Cardiac fibroblast (primary cell): ENCODE measurements at places on chromosomes 7 and 10.

DNA sequence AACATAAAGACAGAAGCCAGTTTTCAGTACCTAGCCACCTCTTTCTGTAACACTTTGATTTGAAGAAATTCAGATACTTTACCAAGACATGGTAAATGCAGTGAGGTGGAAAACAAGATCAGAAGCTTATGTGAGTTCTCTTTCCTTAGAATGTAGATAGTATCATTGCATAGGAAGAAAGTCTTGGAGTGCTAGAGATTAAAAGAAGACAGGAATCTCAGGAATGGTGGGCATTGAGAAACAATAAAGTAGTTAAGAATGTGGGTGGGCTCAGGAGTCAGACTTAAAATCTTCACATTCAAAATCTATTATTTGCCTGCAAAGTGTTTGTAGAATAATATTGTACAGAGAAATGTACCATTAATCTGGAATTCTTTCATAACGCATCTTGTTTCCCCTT lies 58.9 kb downstream of the POLL start:
- DNase-seq = no peak

GRCh38 chr10:78475437-78475836 lies 441.8 kb downstream of the RPS24 start:
- no peak for DNase-seq

- no peak for DNase-seq
Observed at GRCh38 chr7:110975486-110975885, 115.4 kb upstream of the LRRN3 start.

DNA sequence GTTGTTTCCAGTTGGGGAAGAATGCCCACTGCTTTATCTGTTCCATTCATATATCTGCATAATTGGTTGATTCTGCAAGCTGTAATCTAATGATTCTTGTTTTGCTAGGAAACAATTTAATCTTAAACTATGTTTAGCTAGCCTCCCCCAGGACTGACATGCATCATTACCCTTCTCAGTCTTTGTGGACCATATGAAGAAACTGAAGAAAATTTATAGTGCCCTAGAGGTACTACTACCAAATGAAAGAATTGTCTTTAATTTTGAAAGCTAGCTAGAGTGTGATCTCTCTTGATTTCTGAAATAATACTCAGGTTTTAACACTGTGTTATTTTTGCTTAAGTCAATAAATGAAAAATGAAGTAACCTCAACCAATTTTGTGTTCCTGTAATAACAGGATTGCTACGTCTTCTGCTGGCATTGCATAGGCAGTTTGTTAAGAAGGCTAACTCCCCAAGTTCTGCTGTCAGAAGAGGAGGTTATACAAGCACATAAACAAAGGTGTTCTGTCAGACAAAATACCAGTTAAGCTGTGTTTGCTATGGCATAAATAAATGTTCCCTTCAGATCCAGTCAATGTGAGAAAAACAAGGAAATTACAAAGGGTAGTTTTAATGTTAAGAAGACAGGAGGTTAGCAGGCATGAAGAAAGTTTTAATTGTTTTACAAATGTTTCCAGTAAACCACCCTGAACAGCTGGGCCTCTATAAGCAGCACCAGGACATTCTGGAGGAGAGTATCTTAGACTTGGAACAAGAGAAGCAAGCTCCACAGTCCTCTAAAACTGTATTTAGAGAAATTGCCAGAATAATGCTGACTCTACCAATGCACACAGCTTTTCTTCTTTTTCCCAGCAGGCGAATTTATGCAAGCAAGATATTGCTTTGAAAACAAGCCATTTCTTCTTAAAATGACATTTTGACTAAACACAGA lies 90.3 kb upstream of the CTTNBP2 start:
- no peak for DNase-seq

- no peak for DNase-seq
Observed at GRCh38 chr7:55260171-55260570, 105.0 kb upstream of the LANCL2 start.

DNA sequence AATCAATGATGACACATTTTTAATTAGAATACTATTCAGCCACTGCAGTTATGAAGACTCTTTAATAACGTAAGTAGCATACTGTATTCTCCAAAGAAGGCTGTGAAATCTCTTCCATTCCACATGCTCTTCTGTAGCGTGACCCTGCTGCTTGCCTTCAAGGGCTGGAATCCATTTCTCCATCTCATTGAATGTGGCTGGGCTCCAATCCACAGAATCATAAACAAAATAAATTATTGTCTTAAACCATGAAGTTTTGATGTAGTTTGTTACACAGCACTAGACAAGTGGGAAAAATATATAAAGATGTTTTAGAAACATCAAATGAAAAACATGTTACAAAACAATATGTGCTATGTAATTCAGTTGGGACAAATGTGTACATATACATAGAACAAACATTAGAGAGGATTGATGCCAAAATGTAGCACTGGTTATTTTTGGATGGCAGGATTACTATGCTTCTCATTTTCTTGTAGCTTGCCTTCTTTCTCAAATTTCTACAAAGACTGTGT lies 410.8 kb upstream of the PODXL start:
- no peak for DNase-seq

GRCh38 chr7:109868215-109868860 lies 1222.6 kb upstream of the LRRN3 start:
- DNase-seq = no peak

- no peak for DNase-seq
Observed at GRCh38 chr7:98771941-98772603, 97.7 kb downstream of the TMEM130 start.

GRCh38 chr7:42108803-42109528 lies 128.0 kb downstream of the GLI3 start:
- no peak for DNase-seq

GRCh38 chr10:129940617-129941198 lies 23.4 kb downstream of the EBF3 start:
- no peak for DNase-seq

DNA sequence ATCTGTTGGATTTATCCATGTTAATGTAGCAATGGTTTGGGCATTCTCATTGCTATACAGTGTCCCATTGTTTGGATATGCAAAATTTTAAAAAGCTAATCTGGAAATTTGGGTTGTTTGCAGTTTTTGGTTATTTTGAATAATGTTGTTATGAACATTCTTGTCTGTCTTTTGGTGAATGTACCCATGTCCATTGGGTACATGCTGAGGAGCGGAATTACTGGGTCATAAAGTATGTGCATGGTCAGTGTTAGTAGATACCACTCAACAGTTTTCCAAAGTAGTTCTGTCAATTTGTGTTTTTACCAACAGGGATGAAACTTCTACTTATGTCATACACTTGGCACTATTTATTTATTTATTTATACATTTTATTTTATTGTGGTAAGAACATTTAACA lies 153.9 kb downstream of the LRMDA start:
- no peak for DNase-seq

- no peak for DNase-seq
Observed at GRCh38 chr7:33559324-33559710, 346.0 kb upstream of the BMPER start.

- DNase-seq = no peak
Observed at GRCh38 chr7:66776800-66777442, 36.4 kb downstream of the RABGEF1 start.

DNA sequence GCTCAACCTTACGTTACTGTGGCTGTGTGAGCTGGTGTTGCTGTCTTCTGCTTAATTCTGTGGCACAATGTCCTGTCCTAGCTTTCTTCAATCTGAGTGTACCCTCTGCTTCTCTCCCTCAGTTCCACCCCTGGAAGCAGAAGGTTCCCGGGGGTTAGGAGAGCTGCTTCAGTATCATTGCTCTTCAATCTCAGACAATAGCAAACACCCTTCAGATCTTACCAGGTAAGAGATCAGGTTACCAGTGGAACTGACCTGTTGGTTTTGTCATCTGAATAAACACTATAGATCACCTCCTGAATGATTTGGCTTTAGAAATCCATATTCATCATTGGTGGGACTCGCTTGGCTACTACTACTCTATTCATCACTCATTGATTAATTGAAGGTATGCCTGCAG lies 48.4 kb downstream of the DNAJB9 start:
- no peak for DNase-seq

- peak; percentile 65 for DNase-seq
Observed at GRCh38 chr10:32054094-32054493, 2.1 kb downstream of the KIF5B start.

- DNase-seq = no peak
Observed at GRCh38 chr7:91379236-91379635, 115.0 kb downstream of the FZD1 start.

DNA sequence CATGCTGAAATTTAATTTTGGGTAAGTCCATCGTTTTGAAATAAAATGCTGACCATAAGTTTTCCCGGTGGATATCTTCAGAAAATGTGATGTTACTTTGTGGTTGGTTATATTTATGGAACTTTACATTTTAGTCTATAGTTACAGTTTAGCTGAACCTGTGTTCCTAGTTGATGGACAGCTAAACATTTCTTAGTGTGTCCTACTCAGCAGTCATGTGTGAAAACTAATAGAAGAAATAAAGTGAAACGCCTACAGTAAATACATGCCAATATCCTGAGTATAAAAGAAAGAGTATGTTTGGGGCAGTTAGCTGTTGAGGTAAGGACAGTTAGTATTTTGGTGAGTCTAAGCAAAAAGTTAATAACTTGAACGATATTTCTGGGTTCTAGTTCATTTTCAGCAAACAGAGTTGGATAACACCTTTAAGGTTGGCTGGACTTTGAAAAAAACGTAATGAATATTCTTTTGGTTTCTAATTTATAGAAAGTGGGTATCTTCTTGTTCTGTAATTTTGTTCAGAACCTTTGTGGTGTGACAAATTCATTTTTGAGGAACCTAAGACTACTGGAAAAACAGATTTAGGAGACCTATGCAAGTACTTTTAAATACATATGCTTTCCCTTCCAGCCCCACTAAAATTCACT lies 28.7 kb downstream of the LCOR start:
- no peak for DNase-seq

- DNase-seq = no peak
Observed at GRCh38 chr7:103547451-103548284, 101.7 kb upstream of the SLC26A5 start.

- no peak for DNase-seq
Observed at GRCh38 chr10:60706146-60706545, 72.1 kb upstream of the CDK1 start.

DNA sequence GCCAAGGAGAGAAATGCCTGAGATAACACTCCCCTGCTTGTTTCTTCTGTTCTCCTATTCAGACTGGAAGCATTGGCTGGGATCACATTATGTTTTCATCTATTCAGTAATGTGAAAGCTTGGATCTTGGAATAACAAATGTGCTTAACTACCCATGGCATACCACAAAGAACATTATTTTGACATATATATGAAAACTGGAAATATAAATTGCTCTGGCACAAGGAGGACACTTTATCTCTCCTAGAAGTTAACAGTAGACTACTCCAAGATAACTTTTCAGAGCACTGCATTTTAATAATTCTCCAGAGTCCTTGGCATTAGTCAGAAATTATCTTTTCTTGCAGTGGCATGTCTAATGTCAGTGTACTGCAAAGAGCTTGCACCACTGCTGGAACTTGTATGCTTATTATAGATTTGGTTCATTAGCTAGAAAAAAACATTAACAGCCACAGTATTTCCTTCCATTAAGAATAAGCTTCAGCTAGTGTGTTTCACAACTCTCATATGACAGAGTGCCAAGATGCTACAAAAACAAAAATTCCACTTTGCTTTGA lies 169.3 kb upstream of the LRRN3 start:
- peak; percentile 46 for DNase-seq

- DNase-seq = no peak
Observed at GRCh38 chr7:132437730-132438129, 138.5 kb downstream of the PLXNA4 start.

DNA sequence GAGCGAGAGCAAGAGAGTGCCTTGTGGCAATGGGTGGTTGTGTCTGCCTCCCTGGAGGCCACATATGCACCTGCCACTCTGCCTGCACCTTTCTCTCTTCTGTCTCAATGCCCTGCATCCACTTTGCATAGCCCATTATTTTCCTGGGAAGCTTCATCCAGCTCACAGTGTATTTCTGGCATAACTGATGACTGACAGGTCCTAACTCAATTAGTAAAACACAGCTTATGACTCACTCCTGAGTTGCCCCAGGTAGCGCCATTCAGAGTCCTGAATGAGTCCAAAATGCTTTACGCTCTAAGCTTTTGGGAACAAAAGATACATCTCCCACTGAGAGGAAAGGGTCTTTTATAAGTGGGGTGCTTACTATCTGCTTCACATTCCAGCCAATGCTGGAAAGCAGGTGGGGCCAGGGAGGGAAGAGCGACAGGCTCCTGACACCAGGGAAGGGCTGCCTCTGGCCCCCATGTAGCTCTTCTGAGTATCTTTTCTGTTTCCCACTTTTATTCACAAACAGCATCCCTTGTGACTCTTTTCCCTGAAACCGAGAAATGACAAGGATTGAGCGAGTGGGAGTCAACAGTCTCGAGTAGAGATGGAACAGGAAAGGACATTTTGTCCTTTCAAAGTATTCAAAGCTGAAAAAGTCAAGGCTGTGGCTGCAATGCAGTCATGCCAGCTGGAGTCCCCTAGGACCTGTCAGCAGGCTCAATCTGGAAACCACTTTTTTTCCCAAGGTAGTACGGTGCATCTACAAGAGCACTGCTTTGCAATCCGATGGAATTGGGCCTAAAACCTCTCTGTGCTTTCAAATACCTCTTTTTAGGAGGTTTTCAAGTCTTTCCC lies 479.3 kb upstream of the PODXL start:
- no peak for DNase-seq

- no peak for DNase-seq
Observed at GRCh38 chr10:34995925-34996324, 94.2 kb downstream of the CUL2 start.

- DNase-seq = no peak
Observed at GRCh38 chr7:21368317-21368716, 59.6 kb upstream of the SP4 start.

DNA sequence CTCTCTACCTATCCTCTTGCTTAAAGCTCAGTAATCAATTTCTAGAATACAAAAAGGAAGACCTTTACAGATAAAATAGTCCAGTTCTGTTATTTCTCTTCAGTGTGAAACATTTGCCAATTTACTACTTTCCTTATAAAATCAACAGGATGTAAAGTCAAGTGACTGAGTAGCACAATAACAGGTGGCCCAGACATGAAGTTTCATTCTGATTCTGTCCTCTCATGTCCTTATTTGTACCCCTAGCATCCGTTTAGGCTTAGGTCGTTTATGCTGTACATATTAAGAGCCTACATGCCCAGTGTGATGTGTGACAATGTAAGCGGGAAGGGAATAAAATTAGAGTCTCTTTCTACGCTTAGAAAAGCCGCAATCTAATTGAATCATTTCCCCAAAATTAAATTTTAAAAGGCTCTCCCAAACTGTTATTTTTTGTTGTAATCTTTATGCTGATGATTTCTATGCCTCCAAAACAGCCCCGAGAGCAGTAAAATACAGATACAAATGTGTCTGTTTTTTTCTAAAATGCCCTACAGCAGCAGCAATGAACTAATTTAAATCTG lies 29.1 kb downstream of the EPC1 start:
- DNase-seq = no peak

GRCh38 chr10:116948530-116948870 lies 56.5 kb downstream of the SHTN1 start:
- DNase-seq = no peak
